ENCODE measurements at places on chromosomes 3 and 15. TPM values are rescaled to one million over a fixed set of nuclear protein-coding genes. Genes with fewer than 3 reads are reported as not detected.

DNA sequence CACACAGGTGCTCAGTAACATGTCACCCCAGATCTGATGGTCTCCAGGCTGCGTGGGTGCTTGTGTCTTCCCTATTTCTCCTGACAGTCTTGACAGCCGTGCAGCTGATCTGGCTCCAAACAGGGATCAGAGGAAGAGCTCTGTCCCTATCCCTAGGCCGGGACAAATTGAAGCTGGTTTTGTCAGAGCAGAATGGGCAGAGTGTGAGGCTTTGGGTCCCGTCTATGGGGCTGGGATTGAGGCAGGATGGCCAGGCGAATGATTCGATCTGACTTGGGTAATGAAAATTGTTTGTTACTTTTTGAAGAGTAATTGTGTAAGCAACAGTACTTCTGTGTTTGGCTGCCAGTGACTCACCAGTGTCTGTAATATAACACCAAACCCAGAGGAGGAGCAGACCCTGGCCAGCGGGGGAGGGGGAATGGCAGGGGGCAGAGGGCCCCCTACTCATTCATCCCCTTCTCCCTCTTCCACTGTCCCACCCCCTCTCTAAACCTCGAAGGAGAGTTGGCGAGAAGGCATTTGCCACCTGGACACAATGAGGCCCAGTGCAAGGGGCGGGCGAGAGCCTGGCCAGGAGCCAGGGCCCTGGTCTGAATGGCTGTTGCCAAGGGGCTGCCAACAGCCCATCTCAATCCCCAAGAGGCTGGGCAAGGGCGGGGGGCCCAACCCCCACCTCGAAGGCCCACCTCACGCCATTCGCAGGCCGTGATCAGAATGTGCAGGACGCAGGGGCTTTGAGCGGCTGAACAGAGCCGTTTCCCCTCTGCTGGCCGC, 4.9 kb upstream of the MAGEF1 start:
- DNase-seq, result no peak

- no peak for DNase-seq
Measured at GRCh38 chr15:76815421-76815820, 89.7 kb downstream of the SCAPER start.

C3orf22 gene
- total RNA-seq, result not detected

DNA sequence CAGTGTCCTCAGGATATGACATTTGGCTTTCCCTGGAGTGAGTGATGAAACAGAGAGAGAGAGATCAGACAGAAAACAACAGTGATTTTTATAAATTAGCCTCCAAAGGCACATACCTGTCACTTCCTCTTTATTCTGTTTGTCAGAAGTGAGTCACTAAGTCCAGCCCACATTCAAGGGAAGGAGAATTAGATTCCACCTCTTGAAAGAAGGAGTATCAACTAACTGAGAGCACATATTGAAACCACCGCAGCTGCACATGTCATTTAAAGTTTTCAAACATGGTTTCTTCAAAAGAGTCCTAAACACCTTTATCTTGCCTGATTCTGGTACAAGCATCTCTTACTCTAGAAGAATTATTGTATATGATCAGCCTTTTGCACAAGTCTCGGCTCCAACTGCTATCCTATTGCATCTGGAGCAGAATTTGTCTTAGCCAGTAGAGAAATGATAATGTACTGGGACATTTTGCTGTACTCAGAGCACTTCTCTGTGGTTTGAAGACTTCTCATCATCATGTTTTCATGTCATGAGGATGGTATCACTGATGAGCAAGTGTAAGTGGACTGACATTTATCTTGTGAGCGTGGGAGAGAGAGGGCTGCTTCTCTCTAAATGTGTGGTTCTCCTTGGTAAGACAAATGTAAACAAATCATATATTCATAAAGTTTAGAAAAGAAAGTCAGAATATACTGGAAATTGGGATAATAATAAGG, 338.9 kb upstream of the CFAP20DC start:
- no peak for DNase-seq

DNA sequence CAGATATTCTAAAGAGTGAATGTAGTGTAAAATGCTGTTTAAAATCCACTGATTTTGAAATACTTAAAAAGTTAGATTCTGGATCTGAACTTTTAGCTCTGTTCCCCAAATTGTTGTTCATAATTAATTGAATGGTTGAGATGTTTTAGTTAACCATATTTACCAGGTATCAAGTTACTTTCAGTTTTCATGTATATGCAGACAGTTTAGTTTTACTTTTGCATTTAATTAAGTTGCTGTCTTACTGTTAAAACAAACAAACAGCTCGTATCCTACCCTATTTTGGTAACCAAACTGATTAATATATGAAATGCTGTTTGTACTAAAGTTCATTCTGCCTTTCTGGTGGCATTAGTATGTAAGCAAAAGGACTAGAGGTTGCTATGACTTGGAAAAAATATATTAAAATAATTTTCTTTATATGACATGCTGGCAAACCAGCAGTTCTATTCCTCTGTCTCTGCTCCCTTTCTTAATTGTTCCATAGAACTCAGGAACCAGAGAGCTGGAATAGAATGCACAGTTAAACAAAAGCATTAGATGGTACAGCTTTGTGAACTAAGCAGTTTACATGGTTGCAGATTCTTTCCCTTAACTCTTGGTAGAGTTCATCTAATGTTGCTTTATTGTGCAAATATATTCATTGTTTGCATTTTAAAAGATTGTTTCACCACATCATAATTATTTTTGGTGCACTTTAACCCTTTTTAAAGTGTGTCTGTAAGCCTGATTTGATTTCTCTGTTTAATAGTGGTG, 39.5 kb upstream of the SCAANT1 start:
- no peak for DNase-seq

GOLGA8G gene
- not detected for total RNA-seq

- no peak for DNase-seq
Measured at GRCh38 chr15:60326824-60327654, 70.7 kb downstream of the ANXA2 start.

All from suprapubic skin (tissue), 4 donors.